ENCODE measurements at places on chromosomes 6 and 20.
A peak's percentile ranks its signal among the peaks of the same experiment; 100 is the strongest.

DNA sequence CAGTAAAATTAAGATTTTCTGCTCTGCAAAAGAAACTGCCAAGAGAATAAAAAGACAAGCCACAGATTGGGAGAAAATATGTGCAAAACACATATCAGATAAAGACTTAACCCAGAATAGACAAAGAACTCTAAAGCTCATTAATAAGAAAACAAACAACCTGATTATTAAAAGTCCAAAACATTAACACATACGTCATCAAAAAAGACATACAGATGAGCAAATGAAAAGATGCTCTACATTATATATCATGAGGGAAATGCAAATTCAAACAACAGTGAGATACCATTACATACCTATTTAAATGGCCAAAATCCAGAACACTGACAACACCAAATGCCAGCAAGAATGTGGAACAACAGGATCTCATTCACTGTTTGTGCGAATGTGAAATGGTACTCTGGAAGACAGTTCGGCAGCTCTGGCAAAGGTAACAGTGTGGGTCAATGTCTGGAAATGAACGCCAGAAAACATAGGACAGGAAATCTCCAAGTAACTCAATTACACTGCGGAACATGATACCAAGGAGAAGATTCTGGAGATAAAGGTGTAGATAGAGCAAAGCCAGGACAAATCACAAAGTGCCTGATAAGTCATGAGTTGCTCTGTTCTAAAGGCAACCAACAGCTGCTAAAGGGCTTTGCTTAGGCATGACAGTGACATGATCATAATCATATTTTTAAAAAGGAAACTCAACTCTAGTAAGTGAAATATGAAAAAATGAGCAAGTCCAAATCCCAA lies 96.8 kb downstream of the PDE10A start:
- DNase-seq, result no peak

GRCh38 chr6:46736906-46737305 lies 1.7 kb upstream of the PLA2G7 start:
- DNase-seq, result no peak

GRCh38 chr6:44966449-44967092 lies 361.6 kb upstream of the RUNX2 start:
- no peak for DNase-seq

- DNase-seq, result no peak
Observed at GRCh38 chr6:21281366-21281765, 312.2 kb upstream of the SOX4 start.

DNA sequence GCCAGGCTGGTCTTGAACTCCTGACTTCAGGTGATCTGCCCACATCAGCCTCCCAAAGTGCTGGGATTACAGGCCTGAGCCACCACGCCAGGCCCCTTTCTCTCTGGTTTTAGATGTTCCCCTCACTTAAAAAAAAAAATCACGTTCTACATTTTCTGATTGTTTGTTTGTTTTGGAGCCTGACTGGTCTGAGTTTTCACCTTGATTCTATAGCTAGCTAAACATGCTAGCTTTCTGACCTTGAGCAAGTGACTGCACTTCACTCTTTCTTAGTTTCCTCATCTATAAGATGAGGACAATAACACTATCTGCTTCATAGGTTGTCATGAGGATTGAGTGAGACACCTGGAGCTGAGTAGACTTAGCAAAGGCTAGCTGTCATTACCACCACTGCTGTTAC lies 43.7 kb downstream of the SHLD1 start:
- DNase-seq, result no peak

- no peak for DNase-seq
Observed at GRCh38 chr20:41344938-41345728, 4.5 kb downstream of the LPIN3 start.

GRCh38 chr20:37426106-37426505 lies 80.2 kb downstream of the SRC start:
- DNase-seq, result no peak

DNA sequence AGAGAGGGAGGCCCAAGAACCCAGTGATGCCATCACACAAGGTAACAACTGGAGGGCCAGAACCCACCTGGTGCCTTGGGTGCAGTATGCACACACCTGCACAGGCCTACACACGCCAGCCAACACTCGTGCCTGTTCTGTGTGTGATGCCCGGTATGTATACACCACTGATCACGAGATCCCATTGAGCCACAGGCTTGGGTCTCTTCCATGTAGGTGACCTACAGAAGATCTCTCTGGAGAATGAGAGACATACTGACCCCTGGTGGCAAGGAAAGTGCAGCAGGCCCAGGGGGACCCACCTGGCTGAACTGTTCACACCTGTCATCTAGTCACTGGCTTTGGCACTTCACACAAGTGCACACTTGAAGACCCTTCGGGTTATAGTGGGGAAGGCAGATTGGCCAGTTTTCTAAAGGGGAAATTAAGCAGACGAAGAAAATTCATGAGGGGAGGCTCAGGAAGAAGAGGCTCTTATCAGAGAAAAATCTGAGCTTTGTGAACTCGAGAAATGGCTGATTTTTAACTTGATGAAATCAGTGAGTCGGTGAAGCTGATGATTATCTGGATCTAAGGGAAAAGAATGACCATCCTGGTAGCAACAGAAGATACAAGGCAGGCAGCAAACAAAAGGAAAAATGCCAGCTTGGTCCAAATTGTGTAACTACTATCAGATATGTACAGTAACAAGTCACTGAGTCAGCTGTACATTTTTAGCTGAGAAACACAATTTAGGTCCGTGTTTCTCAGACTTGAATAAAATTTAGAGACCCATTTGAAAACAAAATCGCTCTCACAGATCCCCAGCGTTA lies 69.1 kb upstream of the PBOV1 start:
- peak; percentile 4 for DNase-seq

- DNase-seq, result no peak
Observed at GRCh38 chr6:51024126-51024525, 205.5 kb downstream of the TFAP2B start.

- DNase-seq, result no peak
Observed at GRCh38 chr6:168410554-168411011, 30.4 kb upstream of the SMOC2 start.

DNA sequence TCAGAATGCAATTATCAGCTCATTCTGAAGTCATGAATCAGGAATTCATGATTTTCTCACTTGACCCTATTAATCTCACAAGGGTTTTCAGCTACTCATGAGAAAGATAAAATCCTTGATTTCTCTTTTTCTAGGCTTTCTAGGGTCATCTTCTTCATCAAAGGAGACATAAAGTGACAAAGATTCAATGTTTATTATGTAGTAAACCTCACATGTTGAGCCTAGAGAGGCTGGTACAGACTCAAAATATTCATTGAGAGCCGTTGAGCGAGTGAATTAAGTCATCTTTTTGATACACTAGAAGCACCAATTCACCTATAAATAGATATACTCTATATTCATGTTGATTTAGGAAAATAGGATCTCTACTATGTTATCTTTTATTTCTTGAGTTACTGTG lies 104.8 kb upstream of the TRAF3IP2 start:
- no peak for DNase-seq

DNA sequence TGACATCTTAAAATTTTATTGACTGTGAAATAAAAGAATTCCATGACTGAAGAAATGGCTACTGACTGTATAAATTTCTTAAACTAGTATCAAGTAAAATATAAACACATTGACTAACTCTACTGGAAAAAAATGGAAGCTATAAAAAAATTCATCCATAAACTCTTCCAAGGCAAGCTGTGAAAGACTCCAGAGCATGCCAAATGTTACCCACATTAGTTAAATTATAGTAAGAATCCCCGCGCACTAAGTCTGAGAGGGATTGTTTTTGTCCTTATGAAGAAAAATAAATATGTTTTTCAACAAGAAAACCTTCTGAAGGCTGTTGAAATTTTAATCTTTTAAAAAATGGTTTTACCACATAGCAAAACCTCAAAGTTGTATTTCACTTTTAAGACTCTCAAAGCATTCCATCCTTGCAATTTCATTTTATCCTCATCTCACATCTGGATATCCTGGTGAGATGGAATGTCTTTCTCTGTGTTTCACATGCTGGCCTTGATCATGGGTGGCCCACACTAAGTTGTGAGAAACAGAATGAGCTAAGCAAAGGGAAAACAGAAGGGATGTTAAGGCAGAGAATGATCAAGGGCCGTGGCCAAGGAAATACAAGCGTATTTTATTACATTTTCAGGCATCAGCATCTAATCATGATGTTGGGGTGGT lies 732.5 kb downstream of the KIF16B start:
- DNase-seq, result no peak

- no peak for DNase-seq
Observed at GRCh38 chr6:101167638-101168037, 225.9 kb upstream of the GRIK2 start.

- DNase-seq, result no peak
Observed at GRCh38 chr6:139530561-139530960, 156.1 kb upstream of the CITED2 start.

DNA sequence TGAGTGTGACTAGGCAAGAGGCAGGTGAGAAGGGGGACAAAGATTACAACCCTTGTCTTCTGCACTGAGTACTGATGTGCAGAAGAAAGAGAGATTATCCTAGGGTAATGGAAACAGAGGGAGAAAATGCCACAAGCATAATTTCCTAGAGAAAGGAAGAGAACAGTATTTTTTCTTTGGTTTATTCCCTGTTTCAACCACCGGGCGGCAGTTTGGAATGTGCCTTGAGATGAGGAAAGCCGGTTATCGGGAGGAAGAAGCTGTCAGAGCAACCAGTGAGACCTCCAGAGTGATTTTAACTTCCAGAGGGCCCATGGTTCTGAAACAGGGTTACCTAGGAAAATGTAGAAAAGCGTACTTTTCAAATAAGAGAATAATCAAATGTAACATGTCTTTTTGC lies 121.4 kb downstream of the REV3L start:
- DNase-seq, result no peak

DNA sequence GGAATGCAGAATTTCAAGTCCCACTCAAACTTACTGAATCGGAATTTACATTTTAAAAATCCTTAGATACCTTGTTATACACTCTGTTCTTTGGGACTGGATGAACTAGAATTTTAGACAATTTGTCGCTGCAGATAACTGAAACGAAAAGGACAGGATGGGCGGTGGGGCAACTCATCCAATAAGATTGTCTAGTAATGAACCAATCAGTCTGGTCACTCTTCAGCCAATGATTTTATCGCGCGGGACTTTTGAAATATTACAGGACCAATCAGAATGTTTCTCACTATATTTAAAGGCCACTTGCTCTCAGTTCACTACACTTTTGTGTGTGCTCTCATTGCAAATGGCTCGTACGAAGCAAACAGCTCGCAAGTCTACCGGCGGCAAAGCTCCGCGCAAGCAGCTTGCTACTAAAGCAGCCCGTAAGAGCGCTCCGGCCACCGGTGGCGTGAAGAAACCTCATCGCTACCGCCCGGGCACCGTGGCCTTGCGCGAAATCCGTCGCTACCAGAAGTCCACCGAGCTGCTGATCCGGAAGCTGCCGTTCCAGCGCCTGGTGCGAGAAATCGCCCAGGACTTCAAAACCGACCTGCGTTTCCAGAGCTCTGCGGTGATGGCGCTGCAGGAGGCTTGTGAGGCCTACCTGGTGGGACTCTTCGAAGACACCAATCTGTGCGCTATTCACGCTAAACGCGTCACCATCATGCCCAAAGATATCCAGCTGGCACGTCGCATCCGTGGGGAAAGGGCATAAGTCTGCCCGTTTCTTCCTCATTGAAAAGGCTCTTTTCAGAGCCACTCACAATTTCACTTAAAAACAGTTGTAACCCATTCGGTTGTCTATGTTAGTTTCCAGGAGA lies 41.9 kb upstream of the HFE start:
- DNase-seq, result peak; percentile 57

GRCh38 chr6:41739041-41739440 lies 3.6 kb upstream of the TFEB start:
- no peak for DNase-seq

DNA sequence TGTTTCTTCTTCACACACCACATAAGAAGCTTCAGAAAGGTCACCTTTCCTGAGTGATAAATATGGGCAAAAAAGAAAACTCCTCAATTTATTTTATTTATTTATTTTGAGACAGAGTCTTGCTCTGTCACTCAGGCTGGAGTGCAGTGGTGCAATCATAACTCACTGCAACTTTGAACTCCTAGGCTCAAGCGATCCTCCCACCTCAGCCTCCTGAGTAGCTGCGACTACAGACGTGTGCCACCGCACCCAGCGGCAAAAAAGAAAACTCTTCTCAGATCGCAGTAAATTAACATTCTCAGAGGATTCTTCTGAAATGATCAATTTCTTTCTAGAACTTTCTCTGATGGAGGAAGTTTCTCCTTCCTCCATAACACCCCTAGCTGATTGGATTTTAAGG lies 111.2 kb downstream of the TRERF1 start:
- DNase-seq, result no peak

- no peak for DNase-seq
Observed at GRCh38 chr20:10982692-10983091, 308.9 kb upstream of the JAG1 start.

DNA sequence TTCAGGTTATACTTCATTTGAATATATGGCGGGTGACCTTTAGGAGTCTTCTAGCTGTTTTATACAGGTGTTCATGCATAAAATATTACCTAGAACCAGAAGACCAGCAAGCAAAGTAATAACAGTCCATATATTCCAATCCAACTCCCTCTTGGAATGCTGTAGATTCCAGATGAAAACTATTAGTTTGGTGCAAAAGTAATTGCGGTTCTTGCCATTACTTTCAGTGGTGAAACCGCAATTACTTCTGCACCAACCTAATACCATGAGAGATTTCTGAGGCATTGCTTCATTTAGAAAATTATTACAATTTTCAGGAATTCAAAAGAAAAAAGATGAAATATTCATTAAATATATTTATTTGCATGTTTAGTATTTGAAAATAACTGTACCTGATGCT lies 62.6 kb downstream of the FAM83B start:
- no peak for DNase-seq

- DNase-seq, result no peak
Observed at GRCh38 chr6:163839296-163839695, 424.8 kb downstream of the QKI start.

DNA sequence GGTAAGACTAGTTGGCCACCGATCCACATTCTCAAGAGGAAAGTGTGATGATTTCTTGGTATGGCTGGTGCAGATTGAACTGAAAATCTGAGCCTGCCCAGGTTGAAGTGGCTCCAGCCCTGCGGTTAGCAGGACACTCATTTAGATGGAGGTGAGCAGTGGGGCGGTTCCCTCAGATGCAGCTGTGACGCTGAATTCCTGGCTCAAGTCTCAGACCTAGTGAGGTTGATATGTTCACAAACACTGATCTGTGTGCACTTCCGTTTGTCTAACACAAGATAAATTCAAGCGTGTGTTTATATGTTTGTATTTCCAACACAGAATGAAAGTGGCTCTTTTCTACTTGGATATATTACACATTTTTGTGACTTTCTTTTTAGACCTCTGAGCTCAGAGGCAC lies 83.4 kb upstream of the FRMD1 start:
- DNase-seq, result no peak

DNA sequence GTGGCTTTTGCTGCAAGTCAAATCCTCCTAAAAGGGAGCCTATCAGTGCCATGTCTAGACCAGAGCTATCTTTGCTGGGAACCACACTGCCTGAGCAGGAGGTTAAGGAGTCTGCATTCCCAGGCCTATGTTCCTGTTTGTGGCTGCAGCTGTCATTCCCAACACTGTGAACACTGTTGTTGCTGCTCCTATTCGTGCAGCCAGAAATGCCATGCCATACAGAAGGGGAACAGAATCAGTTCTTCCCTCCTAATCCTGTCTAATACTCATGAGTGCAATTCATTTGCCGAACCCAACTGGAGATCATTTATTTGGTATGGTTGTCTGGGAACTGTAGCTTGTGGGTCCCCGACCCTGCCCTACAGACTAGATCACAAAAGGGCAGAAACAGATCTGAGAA lies 406.5 kb upstream of the GJE1 start:
- no peak for DNase-seq

- no peak for DNase-seq
Observed at GRCh38 chr20:17155401-17155800, 71.4 kb upstream of the PCSK2 start.
